Mesenchymal stem cell (in vitro differentiated cells and primary cell): ENCODE measurements at places on chromosomes 7 and 10.

DNA sequence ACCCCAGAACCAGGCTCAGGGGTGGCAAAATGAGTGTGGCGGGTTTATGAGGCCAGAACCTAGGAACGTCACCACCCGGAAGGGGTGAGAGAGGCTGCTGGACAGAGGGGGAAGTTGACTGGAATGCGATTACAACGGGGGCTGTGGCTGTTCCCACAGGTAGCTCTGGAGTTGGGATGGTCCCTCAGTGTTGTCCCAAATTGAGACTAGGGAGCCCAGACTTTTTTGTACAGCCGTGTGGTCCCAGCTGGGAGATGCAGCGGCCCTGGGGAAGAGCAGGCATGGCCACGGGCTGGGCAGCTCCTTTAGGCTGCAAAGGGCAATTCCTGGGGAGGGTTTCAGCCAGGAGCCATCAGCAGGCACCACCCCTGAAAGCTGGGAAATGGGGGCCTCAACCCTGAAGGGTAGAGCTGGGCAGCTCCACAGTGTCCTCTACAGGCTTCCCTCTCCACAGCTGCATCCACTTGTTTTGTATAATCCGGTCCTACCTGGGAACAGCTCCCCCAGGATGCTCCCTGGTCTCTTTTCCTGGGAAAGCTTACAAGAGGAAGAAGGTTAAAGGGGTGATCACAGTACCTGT, 11.0 kb upstream of the GDF10 start:
- DNase-seq, result no peak

DNA sequence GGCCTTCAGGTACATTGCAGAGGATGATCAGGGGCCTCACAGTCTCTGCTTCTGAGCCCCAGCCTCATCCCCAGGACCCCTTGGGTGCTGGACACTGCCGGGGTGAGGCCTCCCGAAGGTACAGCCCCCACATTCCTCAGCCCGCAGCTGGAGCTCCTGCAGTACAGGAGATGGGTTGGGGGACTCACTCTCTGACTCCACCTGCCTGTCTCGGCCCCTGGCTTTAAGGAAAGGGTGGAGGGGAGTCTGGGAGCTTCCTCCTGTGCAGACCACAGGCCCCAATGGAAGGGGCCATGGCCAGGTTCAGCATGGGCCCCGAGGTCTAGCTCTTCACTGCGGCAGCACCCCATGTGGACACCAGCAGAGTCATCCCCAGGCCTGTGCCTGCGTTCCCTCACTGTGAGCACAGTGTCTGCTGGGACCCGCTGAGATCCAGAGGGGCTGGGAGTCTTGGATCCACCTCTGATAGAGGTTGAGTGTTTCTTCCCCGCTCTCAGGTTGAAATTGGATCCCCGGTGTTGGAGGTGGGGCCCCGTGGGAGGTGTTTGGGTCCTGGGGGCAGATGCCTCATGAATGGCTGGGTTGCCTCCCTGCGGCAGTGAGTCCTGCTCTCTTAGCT, 99.9 kb downstream of the PRKAG2 start:
- DNase-seq, result no peak

- DNase-seq, result no peak
These were observed 391.1 kb downstream of the RPS24 start for GRCh38 chr10:78424723-78425122.

- DNase-seq, result no peak
These were observed 33.4 kb downstream of the VWDE start for GRCh38 chr7:12370249-12370648.

GRCh38 chr7:20199015-20199737, 18.0 kb downstream of the MACC1 start:
- DNase-seq, result peak; percentile 48

DNA sequence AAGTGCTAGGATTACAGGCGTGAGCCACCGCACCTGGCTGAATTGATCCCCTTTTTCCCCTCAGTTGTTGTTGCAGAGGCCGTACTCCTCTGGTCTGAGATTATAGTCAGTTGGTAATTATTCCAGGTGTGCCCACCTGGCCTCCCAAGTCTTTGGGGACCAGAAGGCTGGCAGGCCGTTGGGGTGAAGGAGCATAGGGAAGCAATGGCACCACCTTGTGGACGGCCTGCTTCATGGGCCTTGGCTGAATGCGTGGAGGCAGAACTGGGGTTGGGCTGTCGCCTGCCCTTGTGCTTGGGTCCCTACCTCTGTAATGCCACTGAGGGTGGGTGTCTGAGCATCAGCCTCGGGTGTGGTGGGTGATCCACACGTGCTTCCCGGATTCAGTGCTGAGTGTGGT, 125.7 kb downstream of the RGS10 start:
- DNase-seq, result peak; percentile 69

DNA sequence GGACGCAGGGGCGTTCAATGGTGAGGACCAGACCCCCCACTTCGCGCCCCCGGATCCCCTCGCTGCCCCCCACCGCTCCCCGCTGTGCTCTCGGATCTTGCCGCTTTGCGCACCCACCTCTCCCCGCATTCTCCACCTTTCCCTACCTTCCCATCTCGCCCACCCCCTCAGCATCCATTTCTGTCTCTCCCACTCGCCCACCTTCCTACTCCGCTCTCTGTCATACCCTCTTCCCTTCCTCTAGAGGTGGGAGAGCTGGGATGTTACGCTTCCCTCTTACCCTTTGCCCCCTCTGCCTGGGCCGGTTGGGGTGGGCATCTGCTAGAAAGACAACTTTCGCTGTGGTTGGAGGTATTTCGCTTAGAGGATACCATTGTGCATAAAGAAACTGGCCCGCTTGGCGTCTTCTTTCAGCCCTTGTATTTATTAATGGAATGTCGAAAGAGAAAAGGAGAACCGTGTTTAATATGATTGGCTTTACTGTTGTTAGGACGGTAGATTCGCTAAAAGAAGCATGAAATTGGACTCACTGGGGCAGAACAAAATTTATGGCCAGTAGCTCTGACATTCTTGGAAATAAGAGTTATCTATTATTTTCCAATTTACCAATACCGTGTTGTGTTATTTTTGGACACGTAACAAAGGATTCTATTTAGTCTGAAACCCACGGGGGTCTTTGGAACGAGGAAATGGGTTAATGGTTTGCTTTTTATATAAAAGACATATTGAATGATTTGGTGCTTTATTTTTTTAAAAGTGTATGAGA, 873 bp downstream of the PRKAR2B start:
- DNase-seq, result no peak

- DNase-seq, result peak; percentile 12
These were observed 134.6 kb upstream of the MGMT start for GRCh38 chr10:129332476-129332875.

GRCh38 chr10:131679926-131680325, 220.9 kb upstream of the PPP2R2D start:
- DNase-seq, result no peak

DNA sequence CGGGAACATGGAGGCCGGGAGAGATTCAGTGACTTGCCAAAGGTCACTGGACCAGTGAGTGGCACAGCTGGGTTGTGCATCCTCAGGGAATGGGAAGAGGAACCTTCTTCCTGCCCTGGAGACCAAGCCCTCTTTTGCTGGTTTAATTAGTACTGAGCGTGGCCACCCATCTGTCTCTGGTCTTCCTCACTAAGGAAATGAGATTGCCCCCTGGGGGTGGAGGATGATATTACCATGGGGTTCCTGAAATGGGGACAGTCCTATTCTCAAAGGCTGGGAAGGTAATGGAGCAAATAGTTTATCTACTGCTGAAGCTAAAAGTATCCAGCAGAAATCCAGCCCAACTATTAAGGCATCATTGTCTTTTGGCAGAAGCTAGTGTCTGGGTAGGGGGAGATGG, 98.6 kb upstream of the FGFR2 start:
- DNase-seq, result peak; percentile 3

DNA sequence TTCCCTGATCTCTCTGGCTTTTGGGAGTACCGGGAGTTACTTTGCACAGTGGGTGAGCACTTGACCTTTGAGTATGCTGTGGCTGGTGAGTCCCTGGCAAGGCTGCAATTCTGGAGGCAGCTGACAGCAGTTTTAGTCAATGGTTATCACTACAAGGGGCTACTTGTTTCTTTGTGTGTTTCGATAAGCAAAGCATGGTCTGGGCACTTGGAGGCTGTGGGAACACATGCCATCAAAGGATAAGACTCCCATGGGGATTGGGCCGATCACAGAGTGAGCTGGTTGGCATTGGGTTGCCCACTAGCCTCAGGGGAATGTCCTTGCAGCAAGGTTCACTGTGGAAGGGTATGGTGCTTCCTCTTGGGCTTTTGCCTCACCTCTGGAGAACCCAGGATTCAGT, 208.2 kb downstream of the SNX13 start:
- DNase-seq, result no peak

GRCh38 chr10:18753312-18753895, 94.2 kb downstream of the ARL5B start:
- DNase-seq, result no peak

DNA sequence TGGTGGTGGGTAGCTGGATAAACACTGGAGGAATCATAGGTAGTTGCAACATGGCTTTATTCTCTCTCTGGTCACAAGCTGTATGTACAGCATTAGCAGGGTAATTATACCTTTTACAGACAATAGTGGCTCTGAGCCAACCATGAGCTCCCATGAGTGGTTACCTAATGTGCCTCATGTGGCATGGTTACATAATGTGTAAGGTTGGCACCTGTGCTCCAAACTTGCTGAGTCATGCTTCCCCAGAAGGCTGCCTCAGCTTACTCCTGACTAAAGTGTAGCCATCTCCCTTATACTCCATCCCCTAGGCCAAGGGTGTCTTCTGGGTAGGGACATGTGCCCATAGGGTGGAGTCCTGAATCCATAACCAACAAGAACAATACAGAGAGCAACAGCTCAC, 345.3 kb upstream of the SEMA3C start:
- DNase-seq, result no peak

GRCh38 chr7:92289321-92289720, 43.5 kb downstream of the ANKIB1 start:
- DNase-seq, result no peak

DNA sequence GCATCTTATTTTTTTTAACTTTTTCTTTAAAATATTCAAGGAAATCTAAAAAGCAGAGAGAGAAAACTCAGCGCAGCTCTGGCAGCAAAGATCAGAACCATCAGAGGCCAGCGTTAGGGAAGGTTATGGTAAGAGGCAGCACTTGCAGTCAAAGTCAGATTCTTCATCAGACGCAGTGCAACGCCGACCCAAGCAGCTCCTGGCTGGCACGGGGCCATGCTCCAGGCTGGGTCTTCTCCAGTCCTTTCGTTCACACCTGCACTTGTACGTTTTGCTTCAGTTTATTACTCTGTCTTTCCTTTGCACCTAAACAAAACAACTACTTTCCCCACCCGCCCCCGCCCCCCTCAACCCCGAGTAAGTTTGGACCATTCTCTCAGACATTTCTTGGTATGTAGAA, 43.1 kb upstream of the SEC61G start:
- DNase-seq, result no peak

DNA sequence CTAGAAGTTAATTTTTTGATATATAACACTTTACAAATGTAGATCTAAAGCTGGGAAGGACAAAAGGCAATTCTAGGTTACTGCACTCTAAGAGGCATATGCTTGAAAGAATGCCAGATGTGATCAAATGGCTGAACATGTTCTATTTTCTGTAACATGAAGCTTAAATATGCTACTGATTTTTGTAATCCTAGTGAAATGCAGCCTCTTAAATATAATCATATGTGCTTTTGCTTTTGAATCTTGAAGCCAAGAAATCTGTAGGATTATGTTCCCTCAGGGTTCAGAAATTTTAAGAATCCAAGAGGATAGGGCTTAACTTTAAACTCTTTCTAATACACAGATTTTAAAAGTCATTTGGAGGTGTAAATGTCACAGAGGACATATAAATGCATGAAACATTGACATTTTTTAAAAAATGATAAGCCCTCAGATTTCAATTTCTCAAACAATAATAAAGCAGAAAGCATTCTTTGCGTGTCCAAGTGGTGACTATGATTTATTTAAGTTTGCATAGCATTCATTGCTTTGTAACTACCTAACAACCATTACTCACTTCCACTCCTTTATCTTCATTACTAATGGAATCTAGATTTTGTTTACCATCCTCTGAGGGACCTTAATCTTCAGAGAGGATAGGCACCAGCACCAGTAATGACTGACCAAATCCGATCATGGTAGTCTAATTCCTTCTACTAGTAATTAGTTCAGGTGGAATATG, 170.4 kb downstream of the MAGI2 start:
- DNase-seq, result peak; percentile 43

DNA sequence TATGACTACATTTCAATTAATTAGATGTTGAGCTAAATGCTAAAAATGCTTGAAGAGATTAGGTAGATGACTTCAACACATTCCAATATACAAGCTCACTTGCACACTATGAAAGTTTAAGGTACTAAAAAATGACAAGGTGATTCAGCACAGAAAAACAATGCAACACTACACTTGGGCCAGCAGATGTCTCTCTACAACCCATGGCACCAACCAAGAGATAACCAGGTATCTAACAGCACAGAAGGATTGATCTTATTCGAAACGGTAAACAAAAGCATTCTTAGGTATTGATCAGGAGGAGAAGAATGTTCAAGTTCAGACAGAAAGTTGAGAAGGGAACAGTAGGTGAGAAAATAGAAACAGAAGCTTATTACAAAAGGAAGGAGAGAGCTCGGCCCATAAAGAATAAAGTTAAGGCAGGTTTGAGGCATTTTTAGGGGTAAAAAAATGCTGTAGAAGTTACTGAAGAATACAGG, 248.2 kb upstream of the KLF14 start:
- peak; percentile 53 for DNase-seq

GRCh38 chr7:74185016-74185415, 10.9 kb downstream of the EIF4H start:
- no peak for DNase-seq

- no peak for DNase-seq
These were observed 634.2 kb upstream of the COBL start for GRCh38 chr7:51950813-51951212.

DNA sequence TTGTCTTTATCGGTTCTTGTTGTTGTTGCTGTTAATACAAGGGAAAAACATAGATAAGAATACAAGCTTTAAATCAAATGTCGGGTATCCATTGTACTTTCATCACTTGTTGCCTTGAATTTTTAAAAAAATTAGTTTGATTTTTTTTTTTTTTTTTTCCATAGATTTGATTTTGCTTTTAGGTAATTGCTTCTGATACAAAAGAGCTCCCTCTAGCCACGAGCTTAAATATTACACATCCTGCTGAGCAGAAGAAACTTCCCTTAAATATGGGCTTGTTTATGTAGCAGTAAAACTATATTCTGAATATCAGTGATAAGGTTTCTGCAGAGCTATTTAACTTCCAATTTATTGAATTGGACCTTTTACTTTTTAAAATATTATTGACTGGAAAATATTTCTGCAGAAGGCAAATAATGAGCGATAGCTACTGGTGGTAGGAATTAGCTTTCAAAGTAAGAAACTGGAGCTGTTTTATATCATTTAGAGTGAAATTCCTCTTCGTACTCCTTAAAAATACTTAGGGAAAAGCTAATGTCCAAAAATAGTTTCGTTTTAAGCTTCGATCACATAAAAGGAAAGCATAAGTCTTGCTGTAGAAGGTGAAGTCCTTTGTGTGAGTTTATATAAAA, 216.9 kb downstream of the POLR1F start:
- peak; percentile 46 for DNase-seq
